HEK293T (cell line): ENCODE measurements at places on chromosomes 16 and 17.

GRCh38 chr16:100989-101388 is 23.0 kb downstream of the MPG start:
- no peak for DNase-seq

- no peak for DNase-seq
These were observed 327.0 kb downstream of the FOXL1 start for GRCh38 chr16:86905302-86905701.

DNA sequence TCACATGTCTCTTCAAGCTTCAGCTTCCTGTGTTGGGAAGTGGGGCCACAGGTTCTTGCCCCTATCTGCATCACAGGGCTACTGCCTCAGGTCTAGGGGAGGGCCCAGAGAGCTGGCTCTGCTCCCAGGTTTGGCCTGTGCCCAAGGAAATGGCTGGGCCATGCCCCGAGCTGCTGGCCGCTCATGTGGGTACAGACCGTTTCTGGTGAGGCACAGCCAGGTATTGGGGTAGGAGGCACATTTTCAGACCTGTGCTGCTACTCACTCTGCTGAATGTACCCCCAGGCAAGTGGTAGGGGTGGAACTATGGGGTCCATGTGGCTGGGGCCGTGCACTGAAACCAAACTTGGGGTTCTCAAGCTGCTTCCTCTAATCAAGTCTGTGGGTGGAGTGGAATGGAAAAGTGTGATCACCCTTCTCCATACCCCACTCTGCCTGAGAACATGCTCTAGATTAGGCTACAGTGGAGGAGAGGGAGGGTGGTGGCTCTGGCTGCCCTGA is 4.6 kb downstream of the GAS2L2 start:
- DNase-seq, result no peak

DNA sequence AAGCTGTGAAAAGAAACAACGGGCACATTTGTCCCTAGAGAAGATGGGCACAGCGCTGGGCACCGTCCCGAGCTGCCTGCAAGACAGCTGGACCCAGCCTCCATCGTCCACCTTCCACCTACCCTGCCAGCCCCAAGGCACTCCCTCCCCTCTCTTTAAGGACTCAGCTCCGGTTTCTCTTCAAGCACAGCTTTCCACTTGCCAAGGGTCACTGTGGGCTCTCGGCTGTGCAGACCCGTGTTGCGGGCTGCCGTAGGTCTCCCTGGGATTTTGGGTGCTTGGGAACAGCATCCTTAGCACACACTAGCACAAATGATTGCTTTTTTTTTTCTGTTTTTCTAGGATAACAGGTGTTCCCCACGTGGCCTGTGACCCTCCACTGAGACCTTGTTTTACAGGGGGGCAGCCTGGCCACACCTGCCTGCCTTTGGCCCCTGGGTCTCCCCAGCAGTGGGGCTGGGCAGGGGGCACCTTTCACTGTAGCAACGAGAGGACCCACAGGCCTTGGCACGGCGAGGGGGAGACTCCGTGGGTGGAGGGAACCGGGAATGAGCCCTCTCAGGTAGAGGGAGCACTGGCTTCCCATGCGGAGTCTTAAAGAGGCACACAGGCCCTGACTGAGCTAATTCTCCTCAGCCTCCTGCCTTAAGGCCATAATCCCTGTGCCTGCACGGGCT is 1.4 kb downstream of the CHMP6 start:
- DNase-seq, result no peak

GRCh38 chr16:85663891-85664321 is 24.8 kb downstream of the GINS2 start:
- no peak for DNase-seq

- no peak for DNase-seq
These were observed 471.5 kb downstream of the CDH8 start for GRCh38 chr16:61564716-61565115.

DNA sequence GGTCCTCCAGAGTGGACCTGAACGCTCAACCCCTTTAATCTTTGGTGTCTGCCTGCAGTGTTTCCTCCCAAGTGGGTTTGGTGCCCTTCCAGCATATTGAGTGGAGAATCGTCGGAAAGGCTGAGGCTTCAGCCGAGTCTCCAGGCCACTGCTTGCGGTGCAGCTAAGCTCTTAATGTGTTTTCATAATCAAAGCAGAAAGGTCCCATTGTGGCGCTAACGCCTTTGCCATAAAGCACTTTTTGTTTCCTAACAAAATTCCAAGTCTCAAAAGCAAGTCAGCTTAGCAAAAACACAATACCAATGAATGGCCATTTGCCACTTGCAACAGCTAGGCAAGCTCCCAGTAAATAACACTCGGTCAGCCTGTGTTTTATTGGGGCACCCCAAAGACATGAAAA is 57.6 kb downstream of the KSR1 start:
- DNase-seq, result no peak
